ENCODE measurements at places on chromosomes 7 and 10. TPM values are rescaled to one million over a fixed set of nuclear protein-coding genes. Genes with fewer than 3 reads are reported as not detected.
A peak's percentile ranks its signal among the peaks of the same experiment; 100 is the strongest.

- no peak for DNase-seq
Measured at GRCh38 chr10:88227342-88228018, 355.6 kb downstream of the RNLS start.

GRCh38 chr10:101566333-101567164 lies 21.5 kb downstream of the POLL start:
- no peak for DNase-seq

The PRLHR gene
- not detected for total RNA-seq

The EMX2 gene
- 1.3 TPM for total RNA-seq

- DNase-seq: no peak
Measured at GRCh38 chr10:128483216-128483615, 357.0 kb upstream of the MKI67 start.

GRCh38 chr10:12965571-12965970 lies 35.9 kb downstream of the CCDC3 start:
- no peak for DNase-seq

The TMEM213 gene
- total RNA-seq: not detected

GRCh38 chr7:91913612-91914011 lies 27.1 kb upstream of the AKAP9 start:
- DNase-seq: no peak

The GRID1 gene
- 0.12 TPM for total RNA-seq

The GPAM gene
- 5.2 TPM for total RNA-seq

DNA sequence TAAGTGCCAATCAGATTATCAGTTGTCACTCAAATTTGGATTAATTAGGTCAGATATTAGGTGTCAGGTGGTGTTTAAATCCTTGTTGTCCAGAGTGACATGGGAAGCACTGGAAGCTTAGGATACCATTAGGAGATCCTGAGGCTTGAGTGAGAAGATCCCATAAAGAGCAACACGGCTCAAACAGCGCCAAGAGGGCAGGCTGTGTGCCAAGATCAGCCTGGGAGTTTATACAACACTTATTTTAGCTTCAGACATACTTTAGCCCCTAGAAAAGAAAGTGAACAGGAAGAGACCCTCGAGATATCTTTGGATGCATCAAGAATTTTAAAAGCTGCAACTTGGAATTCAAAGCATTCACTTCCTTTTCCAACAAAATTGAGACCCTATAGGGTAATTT lies 14.2 kb upstream of the ACTA2 start:
- DNase-seq: no peak

DNA sequence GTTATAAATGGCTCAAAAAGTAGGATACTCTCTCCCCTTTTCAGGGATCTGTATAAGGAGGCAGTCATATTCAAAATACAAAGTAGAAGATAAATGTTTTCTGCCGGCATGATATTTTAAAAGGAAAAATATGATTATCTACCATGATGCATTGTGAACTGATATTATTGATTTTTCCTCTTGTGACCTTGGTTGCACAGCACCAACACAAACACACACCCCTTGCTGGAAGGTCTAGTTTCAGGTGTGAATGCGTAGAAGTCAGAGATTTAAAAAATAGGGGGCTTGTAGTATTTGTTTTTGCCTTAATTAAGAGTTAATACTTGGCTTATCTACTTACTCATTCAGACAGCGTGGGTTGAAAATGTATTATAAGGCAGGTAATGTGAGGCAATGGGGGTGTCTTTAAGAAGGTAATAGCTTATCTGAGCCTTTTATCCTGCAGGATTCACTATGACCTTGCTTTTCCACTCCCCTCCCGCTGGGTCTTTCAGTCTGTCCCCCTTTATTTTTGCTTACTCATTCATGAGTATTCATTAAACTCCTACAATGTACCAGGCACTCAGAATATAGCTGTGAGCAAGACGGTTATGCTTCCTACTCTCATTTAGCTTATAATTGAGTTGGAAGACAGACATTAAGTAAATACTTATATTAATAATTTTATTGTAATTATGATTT lies 390.6 kb downstream of the SDK1 start:
- no peak for DNase-seq

GRCh38 chr7:73363225-73364005 lies 35.5 kb downstream of the FKBP6 start:
- no peak for DNase-seq

DNA sequence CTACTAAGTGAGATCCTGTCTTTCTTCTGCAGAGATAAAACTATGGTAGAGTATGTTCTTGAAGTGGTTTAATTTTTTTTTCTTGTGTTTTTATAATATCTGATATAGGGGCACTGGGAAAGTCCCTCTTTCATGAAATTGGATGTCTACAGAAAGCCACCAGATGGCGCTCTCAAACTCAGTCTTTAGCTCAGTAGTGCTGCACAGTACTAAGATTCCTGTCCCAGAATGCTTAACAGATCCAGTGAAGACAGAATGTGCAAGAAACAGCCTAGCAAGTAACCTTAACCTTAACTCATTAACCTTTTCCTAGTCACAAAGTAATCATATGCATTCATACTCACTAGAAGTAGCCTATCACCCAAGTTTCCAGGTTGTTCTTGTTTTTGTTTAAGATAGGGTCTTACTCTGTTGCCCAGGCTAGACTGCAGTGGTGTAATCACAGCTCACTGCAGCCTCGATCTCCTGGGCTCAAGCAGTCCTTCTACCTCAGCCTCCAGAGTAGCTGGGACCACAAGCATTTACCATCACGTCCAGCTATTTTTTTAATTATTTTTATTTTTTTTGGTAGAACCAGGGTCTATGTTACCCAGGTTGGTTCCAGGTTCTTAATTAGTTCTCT lies 56.7 kb downstream of the IDE start:
- DNase-seq: peak; percentile 73

The ASB13 gene
- total RNA-seq: 12.4 TPM

DNA sequence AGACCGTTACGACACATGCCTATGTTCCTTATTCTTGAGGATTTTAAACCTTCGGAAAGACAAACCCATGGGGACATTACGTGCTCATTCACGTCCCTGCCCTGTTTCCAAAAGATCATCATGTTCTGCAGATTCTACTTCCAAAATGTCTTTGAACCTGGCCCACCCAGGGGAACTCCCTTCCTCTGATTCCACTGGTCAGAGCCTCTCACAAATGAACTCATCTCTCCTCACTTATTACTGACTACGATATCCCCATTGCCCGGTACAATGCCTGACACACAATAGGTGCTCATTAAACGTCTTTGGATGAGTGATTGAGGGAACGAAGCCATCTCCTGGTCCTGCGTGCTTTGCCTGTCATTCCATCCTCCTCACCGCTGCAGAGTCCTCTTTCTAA lies 168.3 kb upstream of the RNF32 start:
- no peak for DNase-seq

The PRRT4 gene
- total RNA-seq: not detected

- DNase-seq: peak; percentile 27
Measured at GRCh38 chr10:59793919-59794318, 40.7 kb upstream of the MRLN start.

GRCh38 chr7:114917211-114917839 lies 4.6 kb upstream of the MDFIC start:
- DNase-seq: no peak

- no peak for DNase-seq
Measured at GRCh38 chr10:120929166-120929565, 78.0 kb downstream of the WDR11 start.

DNA sequence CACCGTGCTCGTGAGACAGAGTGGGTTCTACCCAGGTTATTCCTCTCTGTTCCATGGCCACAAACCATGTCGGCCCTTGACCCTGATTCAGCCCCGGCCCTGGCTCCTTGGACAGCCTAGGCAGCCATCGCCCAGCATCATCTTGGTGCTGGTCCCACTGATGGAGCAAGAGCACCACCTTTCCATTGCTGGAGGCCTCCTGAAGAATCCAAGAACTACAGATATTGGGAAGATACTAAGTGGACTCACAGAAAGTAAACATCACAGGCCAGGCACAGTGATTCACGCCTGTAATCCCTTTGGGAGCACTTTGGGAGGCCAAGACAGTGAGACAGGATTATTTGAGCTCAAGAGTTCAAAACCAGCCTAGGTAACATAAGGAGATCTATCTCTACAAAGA lies 125.1 kb downstream of the NT5C2 start:
- no peak for DNase-seq

DNA sequence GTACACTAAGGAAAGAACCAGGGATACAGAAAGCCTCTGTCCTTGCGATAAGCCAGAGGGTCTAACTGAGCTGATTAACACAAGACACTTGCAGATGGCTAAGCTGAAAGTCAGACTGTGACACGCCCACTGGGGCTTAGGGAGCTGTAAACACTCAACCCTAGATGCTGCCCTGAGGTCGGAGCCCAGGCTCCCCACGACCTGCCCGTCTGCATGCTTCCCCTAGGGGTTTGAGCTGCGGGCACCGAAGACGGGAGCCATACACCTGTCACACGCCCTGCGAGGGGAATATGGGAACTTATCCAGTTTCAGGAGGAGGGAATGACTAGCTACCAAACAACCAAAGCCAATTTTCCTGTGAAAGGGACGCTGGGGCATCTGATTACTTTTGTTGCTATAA lies 96.0 kb downstream of the HTR5A start:
- DNase-seq: no peak

The INMT gene
- 0.05 TPM for total RNA-seq

- DNase-seq: no peak
Measured at GRCh38 chr7:22208799-22209198, 148.2 kb downstream of the RAPGEF5 start.

DNA sequence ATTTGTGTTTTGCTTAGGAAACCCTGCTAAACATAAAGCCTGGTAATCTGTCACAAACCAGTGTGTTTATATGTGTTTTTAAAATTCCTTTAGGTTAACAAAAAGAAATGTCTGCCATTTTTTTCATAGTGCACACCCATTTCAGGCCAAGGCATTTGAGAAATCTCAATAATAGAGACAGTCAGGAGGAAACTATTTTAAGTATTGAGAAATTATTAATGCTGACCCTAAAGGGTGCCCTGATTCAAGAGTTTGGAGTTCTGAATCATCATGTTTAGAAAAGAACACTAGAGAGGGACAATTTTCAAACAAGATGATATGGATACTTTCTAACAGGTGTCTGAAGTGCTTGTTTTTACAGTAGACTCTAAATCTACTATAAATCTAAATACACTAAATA lies 28.7 kb downstream of the MALRD1 start:
- no peak for DNase-seq

The ZNF487 gene
- total RNA-seq: 3.3 TPM

The CLCN1 gene
- not detected for total RNA-seq

- no peak for DNase-seq
Measured at GRCh38 chr7:121187676-121188075, 141.1 kb upstream of the WNT16 start.

GRCh38 chr10:5595591-5595990 lies 70.8 kb downstream of the ASB13 start:
- no peak for DNase-seq

GRCh38 chr7:25325186-25325757 lies 97.0 kb upstream of the NPVF start:
- no peak for DNase-seq

DNA sequence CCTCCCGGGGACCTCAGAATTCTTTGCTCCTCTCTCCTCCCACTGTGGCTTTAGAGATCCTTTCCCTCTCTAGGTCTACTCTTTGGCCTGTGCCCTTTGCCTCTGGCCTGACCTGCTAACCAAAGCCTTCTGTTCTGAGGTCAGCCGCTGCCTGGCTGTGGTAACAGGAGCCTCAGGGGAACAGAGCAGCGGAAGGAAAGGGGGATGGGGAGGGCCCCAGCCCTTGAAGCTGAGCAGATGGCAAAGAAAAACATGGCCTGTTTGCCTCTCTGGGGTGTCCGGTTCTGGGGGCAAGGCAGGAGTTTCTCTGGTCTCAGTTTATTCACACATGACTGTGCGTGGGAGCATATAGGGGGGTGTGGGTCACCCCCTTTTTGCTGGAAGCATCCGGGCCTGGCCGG lies 28.2 kb downstream of the COL26A1 start:
- DNase-seq: no peak

- no peak for DNase-seq
Measured at GRCh38 chr7:43844257-43844656, 25.1 kb downstream of the MRPS24 start.

DNA sequence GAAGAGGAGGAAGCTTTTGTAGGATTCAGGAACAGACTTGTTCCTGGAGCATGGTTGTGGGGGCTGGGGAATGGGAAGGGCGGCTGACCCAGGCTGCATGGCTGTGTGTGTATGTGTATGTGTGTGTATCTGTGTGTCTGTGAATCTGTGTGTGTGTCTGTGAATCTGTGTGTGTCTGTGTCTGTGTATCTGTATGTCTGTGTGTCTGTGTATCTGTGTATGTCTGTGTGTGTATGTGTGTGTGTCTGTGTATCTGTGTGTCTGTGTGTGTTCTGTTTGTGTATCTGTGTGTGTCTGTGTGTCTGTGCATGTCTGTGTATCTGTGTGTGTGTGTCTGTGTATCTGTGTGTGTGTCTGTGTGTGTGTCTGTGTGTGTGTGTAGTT lies 6.6 kb upstream of the STX1A start:
- DNase-seq: no peak

- no peak for DNase-seq
Measured at GRCh38 chr7:134907000-134907399, 79.3 kb upstream of the AGBL3 start.

The EIF3B gene
- total RNA-seq: 150 TPM

- no peak for DNase-seq
Measured at GRCh38 chr10:122662231-122662630, 37.4 kb downstream of the C10orf120 start.

The NPSR1 gene
- total RNA-seq: not detected

- no peak for DNase-seq
Measured at GRCh38 chr10:95759233-95759826, 3.4 kb downstream of the ENTPD1 start.

DNA sequence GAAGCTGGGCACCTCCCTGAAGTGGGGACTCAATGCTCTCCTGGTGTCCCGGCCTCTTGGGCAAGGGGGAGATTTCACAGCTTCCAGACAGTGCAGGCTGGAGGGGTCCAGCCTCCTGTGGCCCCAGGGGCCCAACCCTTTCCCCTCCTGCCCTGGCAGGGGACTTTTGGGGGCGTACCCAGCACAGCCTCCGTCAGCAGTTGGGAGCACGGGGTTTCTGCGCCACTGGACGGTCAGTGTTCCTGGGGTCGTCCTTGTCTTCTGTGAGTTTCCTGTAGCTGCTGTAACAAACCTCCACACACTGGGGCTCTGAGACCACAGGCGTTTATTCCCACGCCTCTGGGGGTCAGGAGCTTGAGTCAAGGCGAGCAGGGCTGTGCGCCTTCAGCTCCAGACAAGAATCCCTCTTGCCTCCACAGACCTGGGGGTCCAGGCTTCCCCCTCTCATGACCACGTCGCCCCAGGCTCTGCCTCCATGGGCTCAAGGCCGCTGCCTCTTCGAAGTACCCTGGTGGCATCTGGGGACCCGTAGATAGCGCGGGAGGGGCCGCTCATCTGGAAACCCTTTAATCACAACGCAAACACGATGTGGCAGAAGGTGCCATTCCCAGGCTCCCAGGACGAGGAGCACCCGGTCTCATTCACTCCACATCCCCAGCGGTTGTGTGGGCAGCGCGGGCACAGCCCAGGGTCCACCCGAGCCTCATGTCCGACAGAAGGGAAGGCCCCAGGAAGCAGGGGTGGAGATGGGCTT lies 14.0 kb downstream of the PWWP2B start:
- DNase-seq: no peak
